Thoracic aorta (tissue), 2 donors: ENCODE measurements at places on chromosomes 7 and 10. TPM values are rescaled to one million over a fixed set of nuclear protein-coding genes. Genes with fewer than 3 reads are reported as not detected.

DNA sequence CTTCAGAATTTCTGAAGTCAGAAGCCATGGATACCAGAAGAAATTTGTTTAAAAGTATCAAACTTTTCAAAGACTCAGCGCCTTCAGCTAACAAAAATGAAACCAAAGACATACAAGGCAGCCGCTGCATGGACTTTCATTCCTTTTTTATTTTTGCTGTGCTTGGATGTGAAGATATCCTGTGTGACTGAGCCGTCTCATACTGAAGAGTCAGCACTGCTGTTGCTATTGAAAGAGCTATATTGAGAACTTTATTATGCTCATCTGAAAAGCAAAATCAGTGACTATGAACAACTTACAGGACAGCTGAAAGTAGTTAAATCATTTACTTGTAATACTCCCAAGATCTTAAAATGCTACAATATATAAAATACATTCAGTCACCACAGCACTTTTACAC, 809.2 kb downstream of the NXPH1 start:
- H3K4me1 ChIP-seq, result no peaks in the 10 kb centered on the region
- no peaks in the 10 kb centered on the region for H3K27me3 ChIP-seq
- no peak for DNase-seq
- H3K36me3 ChIP-seq, result no peaks in the 10 kb centered on the region
- H3K4me3 ChIP-seq, result no peak overlapping the region

- H3K4me3 ChIP-seq, result no peak overlapping the region
- H3K27ac ChIP-seq, result peak overlapping the region; percentile 72
- no peaks in the 10 kb centered on the region for H3K36me3 ChIP-seq
- H3K27me3 ChIP-seq, result no peaks in the 10 kb centered on the region
Observed at GRCh38 chr7:116231949-116232348, 21.6 kb downstream of the TES start.

DNA sequence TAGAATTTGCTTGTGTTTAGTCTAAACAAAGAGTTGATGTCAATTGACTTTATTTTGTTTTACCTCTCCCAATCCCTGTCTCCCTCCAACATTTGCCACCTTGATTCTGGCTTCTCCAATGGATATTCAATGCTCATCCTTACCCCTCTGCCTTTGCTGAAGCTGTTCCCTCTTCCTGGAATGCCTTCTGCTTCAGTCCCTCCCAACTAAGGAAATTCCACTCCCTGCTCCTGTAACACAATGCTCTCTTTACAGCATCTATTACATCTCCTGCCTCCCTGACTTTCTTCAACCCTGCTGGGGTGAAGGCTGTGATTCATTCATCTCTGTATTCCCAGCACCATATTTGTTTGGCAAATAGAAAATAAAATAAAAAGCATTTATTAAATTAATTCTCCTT, 34.5 kb upstream of the TAC1 start:
- no peaks in the 10 kb centered on the region for H3K36me3 ChIP-seq
- no peak for DNase-seq
- H3K4me3 ChIP-seq, result no peak overlapping the region

DNA sequence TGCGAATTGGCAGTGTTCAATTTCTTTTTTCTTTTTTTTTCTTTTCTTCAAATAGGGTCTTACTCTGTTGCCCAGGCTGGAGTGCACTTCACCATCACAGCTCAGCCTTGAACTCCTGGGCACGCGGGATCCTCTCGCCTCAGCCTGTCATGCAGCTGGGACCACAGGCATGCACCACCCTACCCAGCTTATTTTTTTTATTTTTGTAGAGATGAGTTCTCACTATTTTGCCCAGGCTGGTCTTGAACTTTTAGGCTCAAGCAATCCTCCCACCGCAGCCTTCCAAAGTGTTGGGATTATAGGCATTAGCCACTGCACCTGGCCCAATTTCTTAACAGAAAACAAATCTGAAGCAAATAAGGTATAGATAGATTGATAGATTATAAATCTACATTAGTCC, 69.3 kb downstream of the SKIDA1 start:
- H3K36me3 ChIP-seq, result no peaks in the 10 kb centered on the region
- H3K27me3 ChIP-seq, result no peaks in the 10 kb centered on the region
- H3K4me1 ChIP-seq, result no peaks in the 10 kb centered on the region
- no peak overlapping the region for H3K27ac ChIP-seq
- no peak for DNase-seq
- no peak overlapping the region for H3K4me3 ChIP-seq

DNA sequence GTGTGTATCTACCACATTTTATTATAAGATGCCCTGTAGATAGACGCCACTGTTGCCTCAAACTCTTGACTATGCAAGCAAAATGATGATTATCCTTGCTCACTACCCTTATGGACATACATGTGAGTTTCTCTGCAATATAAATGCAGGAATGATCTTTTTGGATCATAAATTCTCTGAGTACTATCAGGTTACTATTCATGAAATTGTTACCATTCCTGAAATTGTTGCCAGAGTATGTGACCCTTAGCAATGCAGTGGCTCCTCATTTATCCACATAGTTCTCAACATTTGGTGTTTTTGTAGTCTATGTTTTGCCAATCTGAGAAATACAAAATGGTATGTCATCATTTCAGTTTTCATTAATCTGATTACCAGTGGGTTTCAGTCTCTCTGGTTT, 166.2 kb upstream of the FAM3C start:
- no peak overlapping the region for H3K4me3 ChIP-seq
- no peaks in the 10 kb centered on the region for H3K27me3 ChIP-seq
- H3K4me1 ChIP-seq, result no peaks in the 10 kb centered on the region
- no peak for DNase-seq
- no peaks in the 10 kb centered on the region for H3K36me3 ChIP-seq

GRCh38 chr7:26368542-26368941, 76.9 kb downstream of the SNX10 start:
- H3K27ac ChIP-seq, result no peak overlapping the region
- no peak for DNase-seq
- no peak overlapping the region for H3K4me3 ChIP-seq
- H3K4me1 ChIP-seq, result no peaks in the 10 kb centered on the region

DNA sequence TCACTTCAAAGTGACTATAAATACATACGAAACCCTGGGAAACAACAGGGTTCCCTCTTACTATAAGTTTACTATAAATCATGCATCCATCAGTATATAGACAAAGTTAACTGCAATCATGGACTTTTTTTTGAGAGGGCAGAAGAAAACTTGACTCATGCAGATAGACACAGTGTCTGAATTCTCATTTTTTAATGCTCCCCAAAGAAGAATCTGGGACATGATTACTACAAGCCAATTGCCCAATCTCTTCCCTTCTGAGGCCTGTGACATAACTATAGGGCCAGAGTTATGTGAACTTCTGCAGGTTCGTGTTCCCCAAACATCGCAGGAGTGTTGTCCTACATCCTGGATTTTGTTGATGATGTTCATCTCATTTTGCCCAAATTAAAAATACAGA, 376.5 kb downstream of the KCNMA1 start:
- no peak overlapping the region for H3K4me3 ChIP-seq
- DNase-seq, result no peak
- no peak overlapping the region for H3K27ac ChIP-seq
- H3K4me1 ChIP-seq, result peaks cover 4% of the 10 kb centered on the region
- no peaks in the 10 kb centered on the region for H3K27me3 ChIP-seq
- no peaks in the 10 kb centered on the region for H3K36me3 ChIP-seq

- no peak for DNase-seq
- no peaks in the 10 kb centered on the region for H3K36me3 ChIP-seq
- H3K4me3 ChIP-seq, result no peak overlapping the region
- no peaks in the 10 kb centered on the region for H3K27me3 ChIP-seq
Observed at GRCh38 chr10:121448766-121449421, 149.3 kb downstream of the FGFR2 start.

The CALML5 gene
- total RNA-seq, result 3.7 TPM

The DNAH11 gene
- total RNA-seq, result 1.9 TPM

The TMEM225B gene
- not detected for total RNA-seq
